Foreskin keratinocyte (primary cell): ENCODE measurements at places on chromosomes 13 and 19. TPM values are rescaled to one million over a fixed set of nuclear protein-coding genes. Genes with fewer than 3 reads are reported as not detected.

GARIN5A gene
- total RNA-seq, result 0.85 and 0.95 TPM in 2 replicates

C13orf42 gene
- not detected in 2 replicates for total RNA-seq

ZNF600 gene
- 6.1 and 11.1 TPM in 2 replicates for total RNA-seq

C19orf33 gene
- 513 and 634 TPM in 2 replicates for total RNA-seq

DIAPH3 gene
- 20.1 and 27.2 TPM in 2 replicates for total RNA-seq

UBL3 gene
- total RNA-seq, result 7.3 and 9.5 TPM in 2 replicates

ADAMTSL5 gene
- 6.0 and 7.2 TPM in 2 replicates for total RNA-seq

TPP2 gene
- total RNA-seq, result 61.3 and 61.8 TPM in 2 replicates

PRKD2 gene
- total RNA-seq, result 40.8 and 44.6 TPM in 2 replicates

DNAAF3 gene
- total RNA-seq, result 7.3 and 9.1 TPM in 2 replicates

GPC5 gene
- 0.03 and 0.11 TPM in 2 replicates for total RNA-seq

RAB3A gene
- total RNA-seq, result 0.68 and 0.85 TPM in 2 replicates

PRODH2 gene
- total RNA-seq, result not detected in 2 replicates

PRKCG gene
- 0.07 TPM in 1 of 2 replicates, not detected in the other for total RNA-seq

ZNF296 gene
- total RNA-seq, result 2.5 TPM in 2 replicates
